ENCODE measurements at places on chromosomes 6 and 20.

GRCh38 chr20:14986026-14986655, 648.7 kb upstream of the FLRT3 start:
- DNase-seq: no peak

- DNase-seq: no peak
These were observed 295.1 kb downstream of the ALDH8A1 start for GRCh38 chr6:134654751-134655150.

GRCh38 chr6:26249957-26250697, 114.9 kb upstream of the BTN3A2 start:
- DNase-seq: no peak

DNA sequence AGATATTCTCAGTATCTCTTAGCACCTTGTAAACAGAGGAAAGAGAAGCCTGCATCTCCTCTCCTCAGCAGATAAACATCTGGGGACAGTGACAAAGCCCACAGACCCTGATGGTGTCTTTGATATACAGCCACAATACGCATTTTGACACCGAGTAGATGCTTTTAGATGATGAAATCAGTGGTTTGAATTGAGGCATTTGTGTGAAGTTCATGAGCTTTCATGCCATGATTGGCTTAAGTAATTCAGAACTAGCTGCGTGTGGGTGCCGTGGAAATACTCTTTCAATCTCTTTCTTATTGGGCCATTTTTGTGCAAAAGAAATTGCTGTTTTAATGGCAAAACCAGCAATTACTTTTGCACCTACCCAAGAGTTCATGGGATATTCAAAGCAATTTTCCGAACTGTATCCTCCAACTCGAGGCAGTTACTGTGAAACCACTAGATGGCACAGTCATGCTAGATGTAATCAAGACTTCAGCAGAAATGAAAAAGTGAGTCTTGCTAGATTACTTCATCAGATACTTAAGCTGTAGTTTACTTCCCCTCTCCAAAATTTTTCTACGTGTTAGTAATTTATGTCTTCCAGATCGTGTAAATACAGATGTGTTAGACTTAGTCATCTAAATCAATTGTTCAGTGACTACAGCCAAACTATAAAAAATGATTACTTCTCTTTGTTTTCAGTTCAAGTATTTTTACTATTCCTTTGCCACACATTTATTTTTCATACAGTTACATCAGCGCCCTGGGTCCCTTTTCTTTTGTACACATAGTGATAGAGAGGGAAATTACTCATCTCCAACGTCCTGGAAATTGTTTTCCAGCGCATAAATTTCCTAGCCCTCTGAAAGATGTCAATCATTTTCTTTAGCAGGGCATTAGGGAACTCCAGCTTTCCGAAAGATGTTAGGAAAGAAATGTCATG, 49.4 kb downstream of the IYD start:
- DNase-seq: no peak

DNA sequence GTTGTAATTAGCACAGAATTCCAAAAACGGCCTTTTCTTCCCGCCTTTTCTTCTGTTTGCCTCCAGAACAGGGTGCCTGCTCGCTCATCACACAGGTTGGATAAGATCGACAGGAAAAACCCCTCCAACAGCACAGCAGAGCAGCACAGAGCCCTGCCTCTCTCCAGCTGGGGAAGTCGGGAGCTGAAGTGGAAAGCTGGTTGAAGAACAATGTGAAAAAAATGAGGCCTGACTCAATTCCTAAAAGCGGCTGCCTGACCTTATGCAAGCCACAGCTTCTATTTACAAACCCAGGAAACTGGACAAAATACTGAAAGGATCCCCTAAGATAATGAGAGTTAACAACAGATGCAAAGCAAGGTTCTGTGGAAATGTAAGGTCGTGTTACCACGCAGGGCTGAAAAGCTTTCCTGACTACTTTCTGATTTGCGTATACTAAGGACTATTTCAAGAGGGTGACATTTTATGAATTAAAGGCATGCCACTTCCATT, 116.9 kb downstream of the TTLL2 start:
- DNase-seq: no peak

GRCh38 chr20:25321991-25322390, 68.6 kb downstream of the ABHD12 start:
- DNase-seq: no peak

- DNase-seq: no peak
These were observed 362.8 kb downstream of the ESR1 start for GRCh38 chr6:152170313-152170701.

DNA sequence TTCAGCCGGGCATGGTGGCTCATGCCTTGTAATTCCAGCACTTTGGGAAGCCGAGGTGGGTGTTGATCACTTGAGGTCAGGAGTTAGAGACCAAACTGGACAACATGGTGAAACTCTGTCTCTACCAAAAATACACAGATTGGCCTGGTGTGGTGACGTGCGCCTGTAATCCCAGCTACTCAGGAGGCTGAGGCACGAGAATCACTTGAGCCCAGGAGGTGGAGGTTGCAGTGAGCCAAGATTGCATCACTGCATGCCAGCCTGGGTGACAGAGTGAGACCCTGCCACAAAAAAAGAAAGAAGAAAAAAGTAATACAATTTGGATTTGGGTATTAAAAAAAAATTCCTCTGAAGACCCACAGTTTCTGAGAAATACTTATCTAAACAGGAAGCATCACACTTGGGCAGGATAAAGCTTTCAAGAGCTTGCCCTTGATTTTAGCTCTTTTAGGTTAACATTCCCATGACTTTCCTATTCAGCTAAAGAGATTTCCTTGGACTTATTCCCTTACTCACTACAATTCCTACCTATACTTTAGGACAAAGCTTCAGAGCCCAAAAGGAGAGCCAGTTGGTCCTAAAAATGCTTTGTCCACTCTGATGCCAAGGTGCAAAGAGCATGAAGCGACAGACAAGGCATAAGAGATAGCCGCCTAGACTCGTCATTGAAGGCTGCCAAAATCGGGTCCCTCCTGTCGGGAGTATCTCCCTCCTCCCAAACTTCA, 1.9 kb downstream of the ELOVL2 start:
- DNase-seq: no peak

- no peak for DNase-seq
These were observed 442.1 kb downstream of the BCKDHB start for GRCh38 chr6:80548532-80548931.

GRCh38 chr6:124962639-124963415, 590 bp downstream of the RNF217 start:
- DNase-seq: no peak

- DNase-seq: no peak
These were observed 577 bp upstream of the LRRC1 start for GRCh38 chr6:53794137-53794719.

DNA sequence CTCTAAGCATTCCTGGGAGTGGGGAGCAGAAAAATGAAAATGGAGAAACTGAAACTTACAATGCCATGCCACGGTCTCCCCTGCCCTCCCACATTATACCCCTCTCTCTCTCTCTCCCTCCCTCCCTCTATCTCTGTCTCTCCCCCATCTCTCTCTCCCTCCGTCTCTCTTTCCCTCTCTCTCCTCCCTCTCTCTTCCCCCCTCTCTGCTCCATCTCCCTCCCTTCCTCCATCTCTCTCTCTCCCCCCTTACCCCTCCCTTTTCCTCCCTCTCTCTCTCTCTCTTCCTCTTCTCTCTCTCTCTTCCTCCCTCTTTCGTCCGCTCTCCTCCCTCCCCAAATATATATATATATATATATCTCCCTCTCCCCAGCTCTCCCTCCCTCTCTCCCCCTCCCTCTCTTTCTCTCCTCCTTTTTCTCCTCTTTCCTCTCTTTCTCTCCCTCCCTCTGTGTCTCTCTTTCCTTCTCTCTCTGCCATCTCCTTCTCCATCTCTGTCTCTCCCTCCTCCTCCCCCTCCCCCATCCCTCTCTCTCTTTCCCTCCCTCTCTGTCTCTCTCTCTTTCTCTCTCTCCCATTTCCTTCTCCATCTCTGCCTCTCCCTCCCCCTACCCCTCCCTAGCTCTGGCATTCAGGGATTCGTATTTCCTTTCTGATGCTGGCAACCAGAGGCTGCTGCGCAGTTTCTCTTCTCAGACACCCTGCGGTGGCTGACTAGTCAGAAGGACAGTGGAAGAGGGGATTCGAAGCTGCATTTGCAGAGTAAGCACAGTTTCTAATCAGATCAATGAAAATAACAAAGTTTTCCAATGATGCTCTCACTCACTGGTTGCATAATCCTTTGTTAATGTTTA, 13.9 kb upstream of the VAPB start:
- no peak for DNase-seq

- DNase-seq: no peak
These were observed 20.2 kb downstream of the HCK start for GRCh38 chr20:32072168-32072750.

- no peak for DNase-seq
These were observed 90.0 kb downstream of the RPP40 start for GRCh38 chr6:4913705-4914419.

GRCh38 chr6:29474996-29475395, 12.8 kb downstream of the MAS1L start:
- no peak for DNase-seq

GRCh38 chr20:62884556-62884955, 22.9 kb upstream of the TCFL5 start:
- no peak for DNase-seq

- DNase-seq: no peak
These were observed 1323.0 kb upstream of the GJE1 start for GRCh38 chr6:140809694-140810101.
